ENCODE measurements at places on chromosomes 7 and 10.

GRCh38 chr10:72260976-72261783, 12.5 kb upstream of the DDIT4 start:
- DNase-seq: peak; percentile 81

DNA sequence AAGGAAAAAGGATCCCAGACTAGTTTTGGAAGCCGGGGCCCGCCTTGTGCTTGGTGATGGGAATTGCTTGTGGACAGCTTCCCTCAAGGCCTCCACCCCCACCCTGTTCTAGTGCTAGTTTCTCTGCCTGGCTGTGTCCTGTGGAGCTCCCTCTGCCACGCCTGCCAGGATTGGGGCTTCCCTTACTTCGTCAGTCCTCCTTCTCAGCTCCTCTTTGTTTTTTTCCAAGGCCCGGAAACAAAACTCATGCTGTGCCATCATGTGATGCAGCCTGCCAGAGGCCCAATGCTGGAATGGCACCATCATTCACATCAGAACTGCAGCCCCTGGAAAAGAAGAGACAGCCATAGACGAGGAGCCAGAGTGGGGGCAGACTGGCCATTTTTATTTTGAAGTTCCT, 11.2 kb downstream of the YKT6 start:
- DNase-seq: no peak

GRCh38 chr10:125575843-125576242, 107.1 kb downstream of the TEX36 start:
- no peak for DNase-seq

DNA sequence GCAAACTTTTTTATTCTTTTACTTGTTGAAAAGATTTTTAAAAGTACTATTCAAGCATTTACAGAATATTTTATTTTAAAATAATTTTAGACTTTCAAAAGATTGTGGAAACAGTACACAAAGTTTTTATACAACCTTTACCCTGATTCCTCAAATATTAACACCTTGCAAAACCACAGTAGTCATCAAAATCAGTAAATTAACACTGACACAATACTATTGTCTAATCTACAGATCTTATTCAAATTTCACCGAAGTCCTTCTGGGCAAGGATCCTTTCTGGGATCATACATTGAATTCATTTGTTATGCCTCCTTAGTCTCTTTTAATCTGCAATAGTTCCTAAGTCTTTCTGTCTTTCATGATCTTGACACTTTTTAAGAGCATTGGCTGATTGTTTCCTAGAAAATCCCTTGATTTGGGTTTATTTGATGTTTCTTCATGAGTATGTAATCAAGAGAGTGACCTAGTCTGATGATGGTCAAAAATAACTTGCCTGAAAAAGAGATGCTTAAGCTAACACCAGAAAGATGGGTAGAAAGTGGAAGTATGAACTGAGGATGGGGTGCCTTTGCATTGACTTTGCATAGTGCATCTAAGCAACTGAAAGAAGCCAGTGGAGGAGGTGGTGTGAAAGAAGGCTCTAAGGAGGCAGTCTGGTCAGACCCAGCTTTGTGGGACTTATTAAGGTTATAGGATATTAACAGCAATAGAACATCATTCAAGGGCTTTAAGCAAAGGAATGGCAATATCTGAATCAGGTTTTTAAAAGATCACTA, 9.7 kb downstream of the STAMBPL1 start:
- DNase-seq: no peak

DNA sequence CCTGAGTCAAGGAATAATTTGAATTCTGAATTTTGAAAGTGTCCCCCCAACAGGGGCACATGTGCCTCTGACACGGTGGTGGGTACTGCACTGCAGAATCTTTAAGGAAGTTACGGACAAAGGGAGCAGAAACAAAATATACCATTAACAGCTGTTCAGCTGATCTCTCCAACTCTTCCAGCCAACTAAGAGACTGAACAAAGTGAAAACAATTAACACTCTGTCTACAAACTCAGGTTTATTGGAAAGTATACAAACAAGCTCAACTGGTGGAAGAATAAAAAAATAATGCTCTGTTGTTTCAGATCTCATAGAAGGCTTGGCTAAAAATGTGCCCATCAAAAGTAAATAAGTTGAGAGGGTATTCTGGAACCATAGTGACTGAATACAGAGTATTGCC, 34.4 kb downstream of the ASB4 start:
- no peak for DNase-seq

- DNase-seq: no peak
Observed at GRCh38 chr7:52831321-52831720, 204.1 kb upstream of the POM121L12 start.

DNA sequence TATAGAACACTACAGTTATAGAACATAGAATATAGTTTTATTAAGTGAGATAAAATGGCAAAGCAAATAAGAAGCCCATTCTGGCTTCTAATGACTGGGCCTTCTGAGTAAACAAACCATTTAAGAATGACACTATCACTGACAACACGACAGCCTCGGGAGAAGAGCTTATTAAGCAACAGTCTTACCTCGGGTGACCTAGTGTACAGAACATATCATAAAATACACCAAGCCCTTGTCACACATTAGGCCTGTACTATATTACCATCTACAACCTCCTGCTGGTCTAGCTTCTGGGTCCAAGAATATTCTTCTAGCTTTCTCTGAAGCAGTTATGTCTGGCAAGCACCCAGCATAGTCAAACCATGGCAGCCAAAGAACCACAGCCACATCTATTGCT, 32.0 kb downstream of the CCDC186 start:
- DNase-seq: no peak
